ENCODE measurements at places on chromosomes 2 and 18.

DNA sequence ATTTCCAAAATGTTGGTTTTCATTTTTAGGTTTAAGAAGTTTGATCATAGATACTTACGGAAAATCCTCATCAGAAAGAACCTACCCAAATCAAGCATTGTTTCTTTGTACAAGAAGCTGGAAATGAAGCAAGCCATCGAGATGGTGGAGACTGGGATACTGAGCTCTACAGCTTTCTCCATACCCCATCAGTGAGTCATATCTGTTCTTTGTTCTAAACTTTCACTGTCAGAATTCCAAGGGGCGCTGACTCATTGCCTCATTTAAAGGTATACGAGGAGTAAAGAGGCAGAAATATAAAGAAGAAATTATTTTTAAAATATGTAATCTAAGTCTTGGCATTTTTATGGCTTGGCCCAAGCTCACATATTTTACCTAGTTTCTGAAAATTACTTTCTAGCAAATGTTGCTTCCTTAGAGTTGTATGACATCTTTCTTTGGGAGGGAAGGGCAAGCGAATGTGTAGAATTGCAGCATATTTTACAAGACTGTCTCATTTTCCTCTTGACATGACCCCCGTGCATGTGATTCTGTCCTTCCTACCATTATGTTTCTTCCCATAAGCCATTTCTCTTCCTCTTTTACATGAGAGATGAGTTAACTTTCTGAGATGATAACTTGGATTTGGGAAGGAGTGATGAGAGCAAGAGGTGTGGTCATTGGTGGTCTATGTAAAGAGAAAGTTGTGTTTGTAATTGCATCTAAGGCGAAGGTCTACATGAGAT lies 41.2 kb downstream of the SLC9A4 start:
- DNase-seq, result no peak

- no peak for DNase-seq
These were observed 212.3 kb downstream of the HDAC4 start for GRCh38 chr2:239188536-239188935.

DNA sequence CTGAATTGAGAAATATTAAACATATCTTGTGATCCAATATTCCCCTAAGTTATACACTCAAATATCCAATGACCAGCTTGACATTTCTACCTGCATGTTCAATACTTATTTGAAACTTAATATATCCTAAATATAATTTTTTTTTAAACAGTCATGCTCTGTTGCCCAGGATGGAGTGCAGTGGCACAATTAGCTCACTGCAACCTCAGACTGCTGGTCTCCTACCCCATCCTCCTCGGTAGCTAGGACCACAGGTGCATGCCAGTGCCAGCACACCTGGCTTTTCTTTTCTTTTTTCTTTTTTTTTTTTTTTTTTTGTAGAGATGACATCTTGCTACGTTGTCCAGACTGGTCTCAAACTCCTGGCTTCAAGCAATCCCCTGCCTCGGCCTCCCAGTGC lies 4.2 kb downstream of the KYNU start:
- DNase-seq, result no peak

DNA sequence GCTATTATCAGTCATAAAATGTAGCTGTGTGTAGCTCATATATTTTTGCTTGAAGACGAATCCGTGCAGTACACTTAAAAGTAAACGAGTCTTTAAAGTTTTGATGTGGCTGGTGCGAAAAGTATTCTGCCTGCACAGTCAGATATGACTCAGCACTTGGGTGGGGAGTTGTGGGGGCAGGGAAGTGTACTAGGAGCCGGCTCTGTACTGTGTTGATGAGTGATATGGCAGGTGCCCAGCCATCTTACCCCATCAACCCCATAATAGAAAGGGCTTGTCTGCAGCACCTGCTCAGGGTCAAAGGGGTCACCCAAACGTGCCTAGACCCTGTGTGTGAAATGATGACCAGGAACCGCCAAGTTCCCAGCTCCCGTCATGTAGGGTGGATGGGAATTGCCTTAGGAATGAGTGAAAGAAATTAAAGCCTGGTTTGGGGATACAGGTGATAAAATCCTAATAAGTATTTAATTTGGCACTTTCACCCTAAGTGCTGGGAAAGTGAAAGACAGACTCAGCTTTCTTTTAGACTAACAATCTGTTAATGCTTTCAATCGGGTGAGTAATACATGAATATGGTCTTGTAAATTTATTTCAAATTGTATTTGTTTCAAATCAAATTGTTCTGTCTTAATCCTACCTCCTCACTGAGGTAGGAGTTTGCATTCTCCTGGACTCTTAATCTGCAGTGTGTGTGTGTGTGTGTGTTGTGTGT lies 48.0 kb downstream of the BCL2L11 start:
- peak; percentile 60 for DNase-seq

DNA sequence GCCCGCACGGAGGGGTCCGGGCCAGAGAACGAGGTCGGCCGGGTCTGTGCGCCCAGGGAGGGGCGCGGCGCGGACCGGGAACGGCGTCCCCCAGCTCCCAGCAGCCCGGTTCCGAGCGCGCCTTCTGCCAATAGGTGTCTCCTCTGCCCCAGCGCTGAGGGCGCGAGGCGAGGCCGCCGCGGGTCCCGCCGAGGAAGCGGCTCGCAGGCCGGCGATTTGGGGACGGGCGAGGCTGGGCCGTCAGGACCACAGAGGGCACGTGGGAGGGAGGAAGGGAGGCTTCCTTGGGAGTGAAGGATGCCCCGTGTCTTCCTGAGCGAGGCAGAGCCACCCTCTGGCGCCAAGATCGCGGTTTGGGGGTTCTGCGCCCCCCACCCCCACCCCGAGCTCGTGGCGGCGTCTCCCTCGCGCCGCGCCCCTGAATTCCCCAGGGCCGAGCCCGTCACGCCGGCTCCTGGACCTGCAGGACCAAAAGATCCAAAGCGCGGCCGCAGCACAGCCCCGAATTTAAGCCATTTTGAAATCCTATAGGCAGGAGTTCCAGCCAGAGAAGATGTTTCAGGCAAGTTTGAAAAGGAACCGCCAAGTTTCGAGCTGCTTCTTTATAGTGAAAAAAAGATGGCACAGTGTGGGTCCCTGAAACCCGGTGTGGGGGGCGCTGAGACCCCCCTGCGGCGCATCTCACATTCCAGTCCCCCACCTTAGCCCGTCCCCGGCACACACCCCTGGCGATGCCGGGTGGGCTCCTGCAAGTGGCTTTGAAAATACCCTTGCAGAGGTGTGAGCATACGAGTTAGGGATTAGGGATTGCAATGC lies 909 bp downstream of the NFATC1 start:
- peak; percentile 50 for DNase-seq

Measured in activated CD4-positive, alpha-beta T cell treated with anti-CD3 and anti-CD28 coated beads for 4 hours (primary cell).